Cerebellum (tissue), 4 donors: ENCODE measurements at places on chromosomes 11 and 22. TPM values are rescaled to one million over a fixed set of nuclear protein-coding genes. Genes with fewer than 3 reads are reported as not detected.

The LMNTD2 gene
- not detected for total RNA-seq

GRCh38 chr22:36538529-36538928 is 9.6 kb upstream of the EIF3D start:
- no peak for DNase-seq

The BTG4 gene
- not detected for total RNA-seq

DNA sequence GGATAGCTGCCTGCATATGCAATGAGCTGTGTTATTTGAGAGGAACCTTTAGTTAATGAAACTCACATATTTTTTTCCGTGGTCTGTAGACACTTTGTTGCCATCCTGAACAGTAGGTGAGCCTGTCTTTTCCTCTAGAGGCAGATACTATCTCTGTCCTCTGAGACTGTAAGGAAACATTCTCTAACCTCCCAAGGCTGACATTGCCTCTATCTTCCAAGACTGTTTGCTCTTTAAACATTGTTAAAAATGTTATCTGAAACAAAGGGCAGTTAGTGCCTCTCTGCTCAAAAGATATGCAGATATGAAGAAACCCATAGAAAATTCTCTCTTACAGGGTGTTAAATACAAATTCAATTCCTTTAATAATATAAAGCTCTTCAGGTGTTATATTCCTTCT is 963.8 kb upstream of the CNTN5 start:
- no peak for DNase-seq

GRCh38 chr11:8686325-8686724 is 3.7 kb downstream of the RPL27A start:
- DNase-seq: no peak

DNA sequence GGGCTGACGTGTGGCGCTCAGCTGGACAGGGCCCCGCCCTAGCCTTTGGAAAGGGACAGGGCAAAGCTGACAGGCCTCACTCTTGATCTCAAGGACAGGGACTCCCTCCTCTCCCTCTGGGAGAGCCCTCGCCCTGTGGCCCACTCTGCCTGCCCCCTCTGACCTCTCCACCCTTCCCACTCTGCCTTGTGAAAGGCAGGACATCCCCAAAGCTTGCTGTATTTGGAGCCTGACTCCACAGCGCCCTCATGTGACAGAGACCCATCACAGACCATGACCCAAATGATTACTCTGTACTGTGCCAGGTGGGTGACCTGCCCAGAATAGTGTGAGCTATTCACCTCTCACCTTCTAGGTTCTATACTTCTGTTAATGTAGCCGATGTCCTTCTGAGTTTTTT is 18.8 kb downstream of the P2RY2 start:
- DNase-seq: no peak

GRCh38 chr11:45303316-45303715 is 17.2 kb upstream of the SYT13 start:
- no peak for DNase-seq

The GNAZ gene
- total RNA-seq: 51.8 TPM

The MYOD1 gene
- total RNA-seq: not detected

The RASD2 gene
- total RNA-seq: 1.5 TPM

DNA sequence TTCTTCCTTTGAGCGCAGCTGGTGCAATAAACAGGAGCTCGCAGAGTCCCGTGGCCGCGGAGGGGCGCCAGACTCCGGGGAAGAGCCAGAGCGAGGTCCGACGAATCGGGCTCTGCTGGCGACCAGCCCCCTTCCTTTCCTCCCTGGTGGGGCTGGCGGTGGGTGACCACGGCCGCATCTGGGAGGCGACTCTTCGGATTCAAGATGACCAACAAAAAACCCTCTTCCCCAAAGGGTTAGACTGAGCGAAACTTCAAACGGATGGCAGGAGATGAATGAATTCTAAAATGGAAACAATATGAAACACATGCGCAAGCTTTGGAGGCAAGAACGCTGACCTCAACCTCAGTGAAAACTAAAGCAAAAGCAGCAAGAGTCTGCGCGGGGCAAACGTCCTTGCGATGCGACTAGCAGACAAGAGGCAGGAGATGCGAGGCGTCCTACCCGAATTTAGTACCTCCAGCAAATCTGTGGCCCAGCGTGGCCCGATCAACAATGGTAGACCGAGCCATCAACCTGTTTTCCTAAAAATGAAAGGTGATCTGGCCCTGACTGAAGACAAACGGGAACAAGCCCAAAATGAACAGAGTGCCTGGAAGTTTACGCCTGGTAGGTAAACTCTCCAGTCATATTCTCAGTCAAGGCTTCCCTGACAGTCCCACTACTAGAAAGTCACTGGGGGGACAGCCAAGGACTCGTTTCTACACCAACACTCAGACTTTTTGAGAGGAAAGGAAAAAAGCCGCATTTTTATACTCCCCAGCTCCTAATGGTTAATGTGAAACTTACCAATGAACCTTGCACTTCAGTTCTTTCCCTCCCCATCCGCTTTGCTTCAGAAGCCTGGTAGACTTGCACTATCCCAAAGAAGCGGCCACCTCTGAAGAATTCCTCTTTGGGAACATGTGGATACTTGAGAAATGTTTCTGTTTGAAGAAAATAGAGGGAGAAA is 11.6 kb downstream of the MMP3 start:
- DNase-seq: no peak

- DNase-seq: no peak
Observed at GRCh38 chr11:117199053-117199915, at the start of gene TAGLN. TAGLN (plus strand) TSS chr11:117199370; CDS start chr11:117203014, 3,644 bp downstream.

The ANO1 gene
- total RNA-seq: 8.4 TPM
